Stimulated activated CD8-positive, alpha-beta memory T cell treated with anti-CD3 and anti-CD28 coated beads, Interleukin-7, amount 100 ng/mL, for 24 hours (primary cell): ENCODE measurements at places on chromosomes 16 and 17.

GRCh38 chr17:64097196-64097936, 32.6 kb downstream of the ERN1 start:
- DNase-seq, result no peak

- DNase-seq, result no peak
Measured at GRCh38 chr17:64771980-64772844, 110.1 kb upstream of the SMURF2 start.

GRCh38 chr17:44105483-44105882, 18.0 kb downstream of the HDAC5 start:
- no peak for DNase-seq

GRCh38 chr17:12730931-12731521, 58.3 kb upstream of the ARHGAP44 start:
- DNase-seq, result no peak

DNA sequence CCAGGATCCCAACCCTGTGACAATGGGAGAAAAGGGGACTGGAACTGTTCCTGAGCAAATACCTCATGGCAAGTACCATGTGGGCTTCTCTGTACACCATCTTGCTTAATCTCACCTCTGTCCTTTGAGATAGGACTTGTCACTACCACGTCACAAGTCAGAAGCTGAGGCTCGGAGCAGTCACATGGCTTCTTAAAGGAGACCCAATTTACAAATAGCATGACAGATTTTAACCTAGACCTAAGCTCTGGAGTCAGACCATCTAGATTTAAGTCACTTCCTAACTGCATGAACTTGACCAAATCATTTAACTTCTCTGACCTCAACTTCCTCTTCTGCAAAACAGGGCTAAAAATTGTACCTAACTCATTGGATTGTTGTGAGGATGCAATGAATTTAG, 36.0 kb upstream of the CCL1 start:
- no peak for DNase-seq

GRCh38 chr17:76736349-76737081, 616 bp downstream of the SRSF2 start:
- DNase-seq, result peak; percentile 39

DNA sequence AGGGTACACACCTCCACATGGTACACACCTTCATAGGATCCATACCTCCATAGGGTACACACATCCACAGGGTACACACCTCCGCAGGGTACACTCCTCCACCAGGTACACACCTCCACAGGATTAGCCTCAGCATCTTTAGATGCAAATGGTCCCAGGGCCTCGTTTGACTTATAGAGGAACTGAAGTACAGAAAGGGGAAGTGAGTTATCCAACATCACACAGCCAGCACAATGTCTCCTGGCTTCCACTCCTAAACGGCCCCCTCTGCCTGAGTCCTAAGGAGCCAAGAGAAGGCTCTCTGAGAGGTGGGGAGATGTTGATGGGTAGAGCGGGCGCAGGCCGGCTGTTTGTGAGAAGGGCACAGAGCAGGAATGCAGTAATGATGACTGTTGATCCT, 12.0 kb downstream of the FOXN1 start:
- DNase-seq, result no peak

GRCh38 chr16:8855051-8855786, 13.6 kb downstream of the CARHSP1 start:
- DNase-seq, result no peak

DNA sequence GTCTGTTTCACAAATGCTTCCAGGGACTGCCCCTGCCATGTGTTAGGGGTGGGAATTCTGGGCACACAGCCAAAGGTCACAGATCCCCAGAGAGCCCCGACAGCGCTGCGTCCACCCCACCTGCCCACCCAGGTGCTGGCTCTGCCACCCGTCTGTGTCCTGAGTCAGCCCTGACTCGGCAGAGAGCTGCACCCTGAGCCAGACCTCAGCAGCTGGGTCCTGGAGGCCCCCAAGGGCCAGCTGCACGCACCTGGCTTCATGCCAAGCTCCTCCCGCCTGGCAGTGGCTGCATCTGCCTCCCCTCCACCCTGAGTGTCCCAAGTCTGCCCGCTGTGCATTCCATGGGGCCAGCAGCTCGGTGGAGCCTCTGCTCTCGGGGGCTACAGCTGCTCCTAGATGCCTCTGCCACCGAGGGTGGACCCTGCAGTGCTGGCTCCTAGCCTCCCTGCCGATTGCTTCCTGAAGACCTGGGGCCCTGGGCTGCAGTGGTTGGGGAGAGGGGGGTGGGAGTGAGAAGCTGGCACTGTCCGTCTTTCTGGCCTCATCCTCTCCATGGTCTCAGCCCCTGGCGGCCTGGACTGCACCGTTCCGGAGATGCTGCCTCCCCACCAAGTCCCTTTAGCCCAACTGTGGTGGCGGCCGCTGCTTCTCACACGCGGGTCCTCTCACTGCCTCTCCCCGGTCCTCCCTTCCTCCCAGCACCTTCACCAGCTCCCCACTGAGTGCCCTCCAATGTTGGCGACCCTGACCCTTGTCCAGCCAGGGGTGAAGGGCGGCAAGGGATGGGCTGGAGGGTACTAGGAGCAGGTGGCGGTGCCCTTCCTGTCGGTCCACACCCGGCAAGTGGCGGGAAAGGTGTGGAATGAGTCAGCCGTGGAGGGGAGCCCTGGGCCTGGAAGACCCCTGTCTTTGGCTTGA, 3.0 kb downstream of the SECTM1 start:
- DNase-seq, result no peak
